ENCODE measurements at places on chromosomes 7 and 10. TPM values are rescaled to one million over a fixed set of nuclear protein-coding genes. Genes with fewer than 3 reads are reported as not detected.

Gene AKAP9
- 50.1 TPM for total RNA-seq

Gene GRID1
- 1.7 TPM for total RNA-seq

Gene FAM237B
- not detected for total RNA-seq

Gene UCMA
- not detected for total RNA-seq

Gene INSYN2A
- not detected for total RNA-seq

DNA sequence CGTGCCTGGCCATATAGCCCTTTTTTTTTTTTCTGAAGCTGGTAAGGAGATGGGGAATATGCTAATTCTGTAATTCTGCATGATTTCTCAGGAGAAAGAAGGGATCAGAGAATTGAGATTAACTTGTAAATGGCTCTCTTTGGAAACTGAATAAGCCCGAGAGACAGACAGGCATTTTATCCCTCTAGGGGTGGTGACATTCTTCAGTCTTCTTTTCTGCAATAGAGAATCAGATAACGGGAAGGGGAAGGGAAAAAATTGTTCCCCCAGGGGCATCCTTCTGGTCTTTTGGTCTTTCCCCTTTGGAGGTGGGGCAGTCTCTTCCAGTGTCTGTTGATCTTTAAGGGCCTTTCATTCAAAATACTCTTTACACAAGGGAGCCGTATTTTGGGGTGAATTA, 34.2 kb downstream of the HK1 start:
- DNase-seq: no peak

DNA sequence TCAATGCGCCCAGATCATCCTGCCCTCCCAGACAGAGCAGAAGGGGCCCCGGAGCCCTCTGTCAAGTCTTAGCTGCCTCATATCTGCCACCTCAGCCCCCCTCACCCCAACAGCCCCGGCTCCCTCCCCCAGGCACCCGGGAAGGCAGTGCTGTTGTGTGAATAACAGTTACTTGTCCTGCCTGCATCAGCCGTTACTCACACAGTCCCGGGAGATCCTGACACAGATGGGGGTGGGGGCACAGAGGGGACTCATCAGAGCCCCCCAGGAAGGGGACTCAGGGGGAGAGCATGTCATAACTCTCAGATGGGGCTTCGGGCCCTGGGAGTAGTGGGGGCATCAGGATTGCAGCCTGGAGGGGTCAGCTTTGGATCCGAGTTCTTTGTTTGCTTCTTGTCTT, 12.4 kb upstream of the SERPINE1 start:
- DNase-seq: no peak

DNA sequence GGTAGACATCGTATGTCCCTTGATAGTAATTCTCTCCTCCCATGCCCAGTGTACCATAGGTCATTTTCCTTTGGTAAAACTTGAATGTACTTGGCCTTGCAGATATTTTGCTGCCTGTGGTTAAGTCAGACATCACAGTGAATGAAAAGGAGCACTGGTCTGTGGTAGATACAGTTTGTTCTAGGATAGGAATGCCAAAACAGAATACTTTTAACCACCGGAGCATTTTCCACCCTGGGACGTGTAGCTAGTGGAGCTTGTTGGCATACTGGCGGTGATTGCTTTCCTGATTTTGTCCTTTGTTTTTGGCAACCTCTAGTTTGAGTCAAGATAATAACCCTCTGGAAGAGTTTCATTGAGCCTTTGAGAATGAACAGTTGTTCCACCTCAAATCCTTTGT, 92.0 kb upstream of the BMPER start:
- no peak for DNase-seq

GRCh38 chr7:131974671-131975070, 418.2 kb upstream of the PODXL start:
- DNase-seq: no peak

Data from heart right ventricle (tissue), 16 donors.